Occipital lobe (tissue), 3 donors: ENCODE measurements at places on chromosomes 7 and 10. TPM values are rescaled to one million over a fixed set of nuclear protein-coding genes. Genes with fewer than 3 reads are reported as not detected.

The C7orf57 gene
- 0.78 TPM for total RNA-seq

The SORBS1 gene
- total RNA-seq: 123 TPM

The ADO gene
- 38.7 TPM for total RNA-seq

The LAMB4 gene
- total RNA-seq: 0.47 TPM

The MACC1 gene
- total RNA-seq: 0.16 TPM

The IGFBP3 gene
- total RNA-seq: 4.2 TPM

The SLC25A28 gene
- 18.6 TPM for total RNA-seq

The PRKAR2B gene
- 227 TPM for total RNA-seq

The HMX2 gene
- not detected for total RNA-seq

The PON1 gene
- not detected for total RNA-seq

The IFIT1 gene
- 10.0 TPM for total RNA-seq

The SPDYE1 gene
- not detected for total RNA-seq

The ALOX5 gene
- 0.62 TPM for total RNA-seq

The GAD2 gene
- total RNA-seq: 9.7 TPM

The SDK1 gene
- 7.0 TPM for total RNA-seq

The ELN gene
- total RNA-seq: 10.9 TPM

The ADAM22 gene
- 90.6 TPM for total RNA-seq

The NACAD gene
- 5.5 TPM for total RNA-seq

The DENND2A gene
- 16.4 TPM for total RNA-seq

The APBB1IP gene
- 0.94 TPM for total RNA-seq

The SPDYE3 gene
- not detected for total RNA-seq

The SPAM1 gene
- not detected for total RNA-seq

The ZPBP gene
- total RNA-seq: 0.47 TPM

The AGMO gene
- not detected for total RNA-seq

The LRRC18 gene
- not detected for total RNA-seq

The SYNPO2L gene
- total RNA-seq: not detected

The KCND2 gene
- total RNA-seq: 51.5 TPM

The SDHAF3 gene
- total RNA-seq: 13.3 TPM

The TMEM229A gene
- 1.7 TPM for total RNA-seq

The CYP3A7 gene
- not detected for total RNA-seq

The GTF2IRD1 gene
- total RNA-seq: 16.1 TPM

The FFAR4 gene
- not detected for total RNA-seq

The TMEM236 gene
- 0.16 TPM for total RNA-seq

The NEBL gene
- total RNA-seq: 61.1 TPM

The MOGAT3 gene
- total RNA-seq: not detected

The PLXDC2 gene
- 12.5 TPM for total RNA-seq

The DOCK1 gene
- 18.6 TPM for total RNA-seq

The NKX1-2 gene
- 0.47 TPM for total RNA-seq

The MRC1 gene
- 4.5 TPM for total RNA-seq

The EPO gene
- total RNA-seq: not detected

The EBF3 gene
- total RNA-seq: 0.31 TPM

The CLCN1 gene
- under 0.01 TPM for total RNA-seq

The FEZF1 gene
- total RNA-seq: not detected

The ASZ1 gene
- not detected for total RNA-seq

The FAM25C gene
- total RNA-seq: not detected

The TAS2R41 gene
- not detected for total RNA-seq

The GHRHR gene
- not detected for total RNA-seq

The PTPRN2 gene
- total RNA-seq: 62.2 TPM

The RGS10 gene
- total RNA-seq: 10.5 TPM

The ASB10 gene
- total RNA-seq: not detected

The EGFR gene
- 9.4 TPM for total RNA-seq

The CYP26C1 gene
- 0.16 TPM for total RNA-seq

The OR13A1 gene
- not detected for total RNA-seq

The ENKUR gene
- total RNA-seq: 5.0 TPM

The CHST3 gene
- total RNA-seq: 7.2 TPM

The COL17A1 gene
- not detected for total RNA-seq

The SLC16A12 gene
- total RNA-seq: 4.1 TPM
